ENCODE measurements at places on chromosomes 1 and 21.
A peak's percentile ranks its signal among the peaks of the same experiment; 100 is the strongest.

GRCh38 chr1:203080456-203080855, 5.4 kb downstream of the MYOG start:
- no peak for DNase-seq

GRCh38 chr21:27564684-27565301, 597.9 kb upstream of the ADAMTS5 start:
- peak; percentile 16 for DNase-seq

DNA sequence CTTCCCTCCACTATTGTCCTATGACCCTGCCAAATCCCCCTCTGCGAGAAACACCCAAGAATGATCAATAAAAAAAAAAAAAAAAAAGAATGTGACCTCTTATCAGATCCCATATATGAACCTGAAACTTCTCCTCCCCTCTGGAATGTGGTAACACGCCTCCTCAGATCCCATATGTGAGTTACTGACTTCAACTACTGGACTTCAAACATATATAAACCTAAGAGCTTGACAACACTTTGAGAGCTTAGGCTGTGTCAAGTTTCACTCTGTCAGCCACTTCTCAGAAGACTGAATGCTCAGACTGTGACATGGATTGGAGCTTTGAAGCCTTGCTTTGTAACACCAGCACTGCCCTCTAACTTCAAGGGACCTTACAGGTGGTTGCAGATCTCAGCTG, 148.4 kb downstream of the COP1 start:
- no peak for DNase-seq

GRCh38 chr1:100183370-100183769, 5.3 kb upstream of the LRRC39 start:
- no peak for DNase-seq

DNA sequence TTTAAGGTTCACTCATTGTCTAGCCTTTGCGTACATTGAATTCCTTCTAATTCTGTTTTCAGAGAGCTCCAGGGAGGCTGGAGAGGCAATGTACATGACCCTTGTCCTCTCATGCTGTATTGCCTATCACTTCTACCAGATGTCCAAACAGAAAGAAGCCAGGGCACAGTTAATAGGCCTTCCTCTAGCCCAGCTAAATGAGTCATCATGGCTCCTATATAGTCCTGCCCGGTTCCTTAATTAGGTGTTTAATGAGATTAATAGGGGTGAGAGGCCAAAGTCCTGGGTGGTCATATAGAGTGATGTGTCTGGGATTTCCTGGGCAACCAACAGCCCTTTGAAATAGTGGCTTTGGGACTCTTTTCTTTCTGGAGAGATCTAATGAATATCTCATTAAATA, 76.3 kb downstream of the ZSCAN20 start:
- no peak for DNase-seq

- DNase-seq: no peak
These were observed 162.5 kb downstream of the RWDD3 start for GRCh38 chr1:95396557-95396956.

DNA sequence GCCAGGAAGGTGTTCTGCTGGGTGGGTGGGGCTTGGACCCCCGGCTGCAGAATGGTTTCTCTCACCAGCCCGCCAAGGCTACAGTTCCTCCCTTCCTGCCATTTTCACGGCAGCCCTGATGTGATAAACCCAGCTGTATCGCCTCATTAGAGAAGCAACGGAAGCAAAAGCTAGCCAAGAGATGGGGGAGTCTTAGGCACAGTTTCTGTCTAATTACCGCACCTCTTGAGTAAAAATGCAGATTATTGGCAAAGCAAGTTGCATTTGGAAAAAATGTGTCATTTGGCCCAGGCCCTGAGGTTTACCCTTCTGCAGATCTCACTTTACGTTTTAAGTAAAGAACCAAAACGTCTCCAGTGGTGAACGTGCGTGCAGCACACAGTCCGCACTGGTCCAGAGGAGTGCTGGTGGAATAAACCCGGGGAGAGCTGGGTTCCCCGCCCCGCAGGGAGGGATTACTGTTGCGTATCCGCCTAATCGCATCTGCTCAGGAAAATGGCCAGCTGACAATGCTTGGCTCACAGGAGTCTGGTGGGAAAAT, 109.9 kb downstream of the GALNT2 start:
- DNase-seq: no peak

- no peak for DNase-seq
These were observed 19.0 kb downstream of the BACE2 start for GRCh38 chr21:41186755-41187536.

- DNase-seq: no peak
These were observed 24.9 kb upstream of the TMEM52 start for GRCh38 chr1:1943834-1944570.
